ENCODE measurements at places on chromosomes 5 and 9. TPM values are rescaled to one million over a fixed set of nuclear protein-coding genes. Genes with fewer than 3 reads are reported as not detected.

GRCh38 chr5:159220206-159220605 lies 10.9 kb upstream of the RNF145 start:
- no peak for DNase-seq

DNA sequence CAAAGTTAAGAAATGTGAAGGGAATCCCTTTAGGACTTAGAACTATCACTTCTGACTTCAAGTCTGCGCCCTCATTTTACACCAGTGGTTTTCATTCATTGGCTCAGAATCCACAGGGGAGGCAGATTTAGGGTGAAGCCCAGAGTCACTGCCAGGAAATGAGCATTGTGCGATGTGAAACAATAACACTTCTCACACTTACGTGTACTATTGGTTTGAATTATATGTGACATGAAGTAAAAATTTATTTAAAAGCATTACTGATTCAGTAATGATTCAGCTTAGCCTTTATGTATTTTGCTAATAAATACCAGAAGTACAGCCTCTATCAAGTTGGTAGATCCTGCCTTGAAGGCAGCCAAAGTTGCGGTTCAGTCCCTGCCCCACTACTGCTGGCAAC lies 98.6 kb downstream of the PAM start:
- DNase-seq, result no peak

- DNase-seq, result no peak
Observed at GRCh38 chr5:68033029-68033428, 182.5 kb upstream of the PIK3R1 start.

DNA sequence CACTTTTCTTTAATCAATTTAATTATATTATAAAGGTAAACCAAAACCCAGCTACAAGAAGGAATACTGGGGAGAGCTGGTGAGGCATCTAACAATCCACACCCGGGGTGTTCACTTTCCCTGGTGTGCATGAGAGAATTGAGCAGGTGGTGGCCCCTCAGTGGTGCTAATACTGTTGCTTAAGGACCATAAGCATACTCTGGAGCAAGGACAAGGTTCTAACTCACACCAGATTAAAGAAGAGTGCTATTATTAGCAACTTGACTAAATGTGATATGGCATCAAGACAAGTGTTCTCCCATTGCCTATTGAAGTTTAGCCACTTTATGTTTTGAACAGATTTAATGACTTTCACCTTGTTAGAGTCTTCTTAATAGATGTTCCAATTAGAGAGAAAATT lies 8.8 kb downstream of the RGS7BP start:
- DNase-seq, result no peak

GRCh38 chr5:71586052-71586940 lies 844 bp upstream of the MCCC2 start:
- peak; percentile 7 for DNase-seq

- no peak for DNase-seq
Observed at GRCh38 chr9:101226803-101227202, 158.0 kb downstream of the BAAT start.

- DNase-seq, result no peak
Observed at GRCh38 chr5:139416651-139417050, 12.8 kb upstream of the SPATA24 start.

DNA sequence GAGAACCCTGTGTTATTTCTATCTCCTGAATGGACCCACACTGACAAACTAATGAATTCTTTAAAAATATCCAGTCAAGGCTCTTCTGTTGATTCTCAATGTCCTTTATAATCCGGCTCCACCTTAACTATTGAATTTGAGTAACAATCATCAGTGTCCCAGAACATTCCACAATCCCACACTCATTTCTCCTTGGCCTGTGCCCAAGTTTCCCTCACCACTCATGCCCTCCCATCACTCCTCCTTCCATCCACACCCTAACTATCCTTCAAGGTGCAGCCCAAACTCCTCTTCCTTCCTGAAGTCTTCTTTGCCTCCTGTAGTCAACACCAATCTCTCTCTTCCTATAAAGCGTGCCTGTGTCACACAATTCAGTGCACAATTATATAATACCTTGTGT lies 106.1 kb downstream of the NUDT12 start:
- DNase-seq, result no peak

DNA sequence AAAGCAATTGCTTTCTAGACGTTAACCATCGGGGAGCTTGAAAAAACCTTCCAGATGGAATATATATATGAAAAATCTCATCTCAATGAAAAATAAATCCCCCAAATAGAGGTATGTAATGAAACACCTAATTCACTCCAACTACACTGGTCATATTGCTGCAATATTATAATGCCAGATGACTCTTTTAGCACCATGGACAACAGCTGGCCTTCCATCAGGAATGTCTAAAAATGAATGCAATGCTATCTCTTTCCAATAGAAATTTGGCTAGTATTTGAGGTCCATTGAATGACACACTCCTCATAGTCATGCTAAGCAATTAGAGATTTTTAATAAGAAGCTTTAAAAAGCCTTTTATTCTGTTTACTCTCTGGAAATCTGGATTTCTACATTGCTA lies 340.2 kb upstream of the BRINP1 start:
- no peak for DNase-seq

- peak; percentile 64 for DNase-seq
Observed at GRCh38 chr9:124779368-124780059, 2.6 kb downstream of the OLFML2A start.

GRCh38 chr5:67515020-67515689 lies 318.6 kb upstream of the CD180 start:
- no peak for DNase-seq

DNA sequence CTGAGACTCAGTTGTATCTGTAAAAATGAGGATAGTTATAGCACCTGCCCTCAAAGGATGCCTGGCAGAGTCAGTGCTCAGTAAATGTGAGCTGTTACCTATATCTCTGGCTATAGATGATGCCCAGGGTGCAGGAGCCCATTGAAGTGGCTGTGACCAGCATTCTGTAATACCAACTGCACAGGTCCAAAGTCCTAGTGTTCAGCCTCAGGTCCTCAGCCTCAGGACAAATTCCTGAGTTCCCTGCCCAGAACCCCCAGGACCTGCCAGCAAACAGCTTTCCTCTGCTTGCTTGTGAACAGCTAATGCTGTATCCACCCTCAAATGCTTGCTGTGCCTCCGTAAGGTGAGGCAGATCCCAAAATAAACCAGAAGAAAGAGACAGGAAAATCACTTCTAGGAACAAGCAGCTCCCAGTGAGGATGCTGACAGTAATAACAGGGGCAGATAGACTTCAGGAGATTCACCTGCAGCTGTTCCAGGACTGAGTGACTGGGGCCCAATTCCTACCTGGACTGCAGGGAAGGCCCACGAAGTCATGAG lies 80.8 kb downstream of the SIL1 start:
- DNase-seq, result no peak

DNA sequence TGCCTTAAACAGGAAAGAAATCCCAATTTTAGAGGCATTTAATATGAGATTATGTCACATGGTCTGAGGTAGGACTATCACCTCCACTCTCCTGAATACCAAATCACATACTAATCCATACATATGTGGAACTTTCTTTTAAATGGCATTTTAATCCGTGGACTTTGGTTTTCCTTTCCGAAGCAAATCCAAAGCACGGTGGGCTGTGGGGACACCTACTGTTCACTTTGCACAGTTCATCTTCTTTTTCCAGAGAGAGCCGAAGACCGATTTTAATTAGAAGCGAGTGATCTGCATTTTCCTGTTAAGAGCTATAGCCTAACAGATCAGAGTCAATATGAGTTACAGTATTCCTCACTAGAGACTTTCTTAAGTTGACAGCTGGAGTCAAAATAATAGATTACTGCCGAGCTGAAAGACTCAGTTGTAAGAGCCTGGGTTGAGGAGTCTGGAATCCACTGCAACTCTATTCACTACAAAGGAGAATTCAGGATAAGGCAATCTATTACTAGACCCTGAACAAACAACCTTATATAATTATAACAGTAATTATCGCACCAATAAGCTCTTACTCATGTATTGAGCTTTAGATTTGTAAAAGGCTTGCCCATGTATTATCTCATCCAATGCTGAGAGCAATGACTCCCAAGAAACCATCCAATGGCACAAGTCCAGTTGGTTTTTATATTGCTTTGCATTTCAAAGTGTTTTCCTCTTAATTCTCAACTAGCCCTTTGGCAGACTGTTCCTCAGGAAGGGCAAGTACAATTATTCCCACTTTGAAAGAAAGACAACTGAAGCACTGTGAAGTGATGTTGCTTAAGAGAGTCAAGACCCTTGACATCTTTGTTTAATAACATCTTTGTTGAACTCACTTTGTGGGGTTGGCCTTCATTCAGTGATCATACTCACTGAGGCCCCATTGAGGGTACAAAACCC lies 144.7 kb downstream of the TRPM6 start:
- peak; percentile 39 for DNase-seq

- peak; percentile 59 for DNase-seq
Observed at GRCh38 chr9:75907329-75907728, 16.9 kb downstream of the PCSK5 start.

GRCh38 chr5:171291371-171291770 lies 17.7 kb upstream of the TLX3 start:
- no peak for DNase-seq

DNA sequence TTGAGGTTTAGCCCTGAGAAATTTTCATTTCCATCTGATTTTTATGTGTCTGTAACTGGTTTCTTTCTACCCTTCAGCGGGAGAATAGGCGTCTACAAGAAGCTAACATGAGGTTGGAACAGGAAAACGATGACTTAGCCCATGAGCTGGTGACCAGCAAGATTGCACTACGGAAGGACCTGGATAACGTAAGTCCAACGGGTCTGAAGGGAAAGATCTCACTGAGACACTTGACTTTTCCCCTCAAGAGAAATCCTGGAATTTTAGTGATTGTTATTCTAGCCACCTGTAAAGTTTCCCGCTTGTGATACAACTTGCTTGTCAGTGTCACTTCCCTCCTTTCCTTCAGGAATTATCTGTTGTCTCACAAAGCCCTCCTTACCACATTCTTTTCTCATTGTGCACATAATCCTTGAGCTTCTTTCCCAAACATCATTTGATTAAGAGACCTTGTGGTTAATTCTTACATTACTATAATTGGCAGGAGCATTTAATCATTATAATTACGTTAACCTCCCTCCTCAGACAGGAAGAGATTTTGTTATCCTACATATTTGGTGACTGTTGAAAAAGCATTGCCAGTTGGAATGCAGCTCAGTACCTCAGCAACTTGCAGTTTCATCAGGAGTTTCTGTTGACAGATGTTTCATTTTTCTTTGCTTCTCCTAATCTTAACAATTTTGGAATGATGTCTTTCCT lies 56.9 kb downstream of the GPR21 start:
- DNase-seq, result no peak

- no peak for DNase-seq
Observed at GRCh38 chr5:171659896-171660295, 125.7 kb upstream of the SMIM23 start.

DNA sequence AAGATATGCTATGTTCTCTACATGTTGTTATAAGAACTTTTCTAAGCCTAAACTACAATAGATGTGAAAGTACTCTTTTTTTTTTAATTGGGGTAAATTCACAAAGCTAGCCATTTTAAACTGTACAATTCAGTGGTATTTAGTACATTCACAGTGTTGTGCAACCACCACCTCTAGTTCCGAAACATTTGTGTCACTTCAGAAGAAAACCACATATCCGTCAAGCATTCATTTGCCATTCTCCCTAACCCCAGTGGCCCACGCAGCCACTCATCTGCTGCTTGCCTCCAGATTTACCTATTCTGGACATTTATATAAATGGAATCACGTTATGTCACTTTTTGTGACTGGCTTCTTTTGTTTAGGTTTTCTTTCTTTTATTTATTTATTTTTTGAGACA lies 43.1 kb downstream of the SPTAN1 start:
- no peak for DNase-seq

DNA sequence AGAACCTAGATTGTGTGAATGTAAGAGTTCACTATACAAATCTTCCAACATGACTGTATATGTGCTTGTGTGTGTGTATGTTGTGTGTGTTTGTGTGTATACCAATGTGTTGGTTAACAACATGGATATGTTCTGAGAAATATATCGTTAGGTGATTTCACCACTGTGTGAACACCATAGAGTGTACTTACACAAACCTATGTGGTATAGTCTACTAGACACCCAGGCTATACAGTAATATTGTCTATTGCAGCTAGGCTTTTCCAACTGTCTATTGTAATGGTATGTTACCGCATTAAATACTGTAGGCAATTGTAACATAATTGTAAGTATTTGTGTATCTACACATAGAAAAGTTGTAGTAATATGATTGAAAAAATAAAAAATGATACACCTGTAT lies 959.2 kb upstream of the SEMA6A start:
- DNase-seq, result no peak

The PURA gene
- 11.9 TPM for total RNA-seq

The TCF7 gene
- 7.5 TPM for total RNA-seq

The CDKN2A gene
- total RNA-seq, result 0.90 TPM

The SLC23A1 gene
- total RNA-seq, result 19.6 TPM

The EGFLAM gene
- 9.0 TPM for total RNA-seq

The PRLR gene
- total RNA-seq, result 95.8 TPM

The TIMD4 gene
- total RNA-seq, result 0.28 TPM

The SUSD3 gene
- 11.4 TPM for total RNA-seq

The OGN gene
- total RNA-seq, result 43.5 TPM
